Gastroesophageal sphincter (tissue), 4 donors: ENCODE measurements at places on chromosomes 3 and 15.

GRCh38 chr3:29441422-29441821 lies 160.6 kb downstream of the RBMS3 start:
- ATAC-seq, result no peak

- ATAC-seq, result no peak
Measured at GRCh38 chr3:194880940-194881925, 195.6 kb downstream of the FAM43A start.

- no peak for ATAC-seq
Measured at GRCh38 chr15:63191895-63192618, 2.7 kb downstream of the RAB8B start.

- no peak for ATAC-seq
Measured at GRCh38 chr3:177108648-177109047, 88.6 kb downstream of the TBL1XR1 start.

DNA sequence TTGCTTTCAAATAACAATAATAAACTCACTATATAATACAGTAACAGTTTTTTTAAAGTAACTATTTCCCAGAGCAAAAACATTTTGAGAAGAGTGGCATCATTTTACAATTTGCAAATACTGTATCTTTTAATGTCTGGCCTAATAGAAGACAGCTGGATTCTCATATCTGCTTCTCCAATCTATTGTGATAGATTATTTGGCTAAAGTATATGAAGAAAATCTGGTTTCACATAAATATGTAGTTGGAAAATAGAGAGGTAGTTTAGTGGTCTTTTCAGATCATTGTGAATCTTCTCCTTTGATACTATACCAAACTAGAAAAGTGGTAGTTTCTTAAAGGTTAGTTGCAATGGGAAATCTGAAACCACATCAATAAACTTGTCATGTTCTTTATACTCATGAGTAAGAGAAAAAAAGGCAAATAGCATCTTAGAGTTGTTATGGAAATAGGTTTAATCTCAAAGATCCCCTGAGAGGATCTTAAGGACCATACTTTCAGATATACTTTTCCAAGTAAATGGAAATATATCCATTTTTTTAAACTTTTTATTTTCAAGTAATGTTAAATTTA lies 124.8 kb upstream of the NR2E3 start:
- no peak for ATAC-seq

- peak; percentile 36 for ATAC-seq
Measured at GRCh38 chr3:169945313-169945712, 21.3 kb upstream of the SEC62 start.

DNA sequence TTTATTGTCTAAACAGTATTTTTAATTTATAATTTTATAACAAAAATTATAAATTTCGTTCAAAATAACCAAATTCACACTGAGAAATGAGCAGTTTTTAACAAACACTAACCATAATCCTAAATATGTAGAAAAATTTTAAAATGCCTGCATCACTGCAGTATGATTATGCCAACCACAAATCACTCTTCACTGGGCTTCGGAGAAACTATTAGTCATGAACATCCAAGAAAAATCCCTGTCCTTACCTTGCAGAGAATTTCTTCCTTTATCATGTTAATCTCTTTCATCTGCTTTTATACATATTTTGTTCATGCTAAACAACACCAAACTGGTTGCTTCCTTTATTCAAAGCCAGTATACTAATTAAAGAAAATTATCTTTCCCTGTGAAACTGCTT lies 511.0 kb upstream of the ALCAM start:
- no peak for ATAC-seq

DNA sequence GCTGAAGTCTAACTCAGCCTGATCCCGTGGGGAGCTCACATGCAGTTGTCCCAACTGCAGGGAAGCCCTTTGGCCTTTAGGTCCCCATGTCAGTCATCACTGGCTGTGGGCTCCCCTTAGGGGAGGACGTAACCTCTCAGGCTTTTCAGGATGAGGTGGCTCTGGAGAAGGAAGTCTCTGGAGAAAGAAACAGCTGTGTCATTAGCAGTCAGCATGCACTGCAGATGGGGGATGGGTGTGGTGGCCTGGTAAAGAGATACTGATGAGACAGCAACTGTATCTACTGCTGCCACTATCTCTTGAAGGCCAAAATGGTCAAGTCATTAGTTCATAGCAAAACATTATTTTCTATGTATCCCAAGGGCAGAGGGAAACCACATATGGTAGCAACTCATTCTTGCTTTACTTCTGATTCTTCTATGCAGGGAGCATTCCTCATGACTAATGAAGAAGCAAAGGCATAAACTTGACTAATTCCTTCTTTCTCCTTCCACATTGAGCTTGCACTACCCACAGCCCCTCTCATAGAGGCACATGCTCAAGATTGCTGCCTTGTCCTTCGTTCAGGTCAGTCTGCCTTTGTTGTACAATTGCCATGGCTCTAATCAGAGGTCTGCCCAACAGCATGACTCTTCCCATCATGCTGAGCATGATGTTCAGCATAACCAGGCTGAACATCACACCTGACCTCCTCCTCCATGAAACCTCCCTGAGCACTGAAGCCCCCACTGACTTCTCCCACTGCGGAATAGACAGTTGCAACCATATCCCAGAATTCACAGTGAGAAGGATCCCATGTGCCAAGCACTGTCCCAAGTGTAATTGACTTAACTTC lies 47.8 kb upstream of the TMEM158 start:
- ATAC-seq, result no peak

DNA sequence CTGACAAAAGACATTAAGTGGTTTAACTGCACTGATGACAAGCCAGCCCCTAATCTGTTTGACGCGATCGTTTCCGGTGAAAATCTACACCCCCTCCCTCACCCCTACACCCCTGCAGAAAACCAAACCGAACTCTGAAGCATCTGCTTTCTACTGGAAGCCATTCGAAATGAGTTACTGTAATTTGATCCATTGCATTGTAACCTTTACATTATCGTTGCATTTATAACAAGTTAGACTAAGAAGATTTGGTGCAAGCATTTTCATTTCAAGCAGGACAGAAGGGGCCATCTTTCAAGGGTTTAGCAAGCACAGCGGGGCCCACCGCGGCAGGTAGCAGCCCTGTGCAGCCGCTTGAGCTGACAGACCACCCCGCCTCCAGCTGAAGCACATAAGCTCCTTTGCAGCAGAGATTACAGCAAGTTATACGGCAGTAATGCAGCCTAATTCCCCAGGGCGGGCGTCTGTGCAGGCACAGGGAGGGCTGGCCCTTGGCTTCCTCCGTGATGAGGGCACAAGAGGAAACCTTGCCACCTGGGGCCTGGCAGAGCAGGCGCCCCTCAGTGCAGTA lies 79.3 kb downstream of the CHSY1 start:
- ATAC-seq, result no peak

GRCh38 chr15:23472678-23473077 lies 25.6 kb upstream of the GOLGA6L2 start:
- no peak for ATAC-seq

- ATAC-seq, result no peak
Measured at GRCh38 chr15:62933386-62933785, 109.2 kb upstream of the TPM1 start.

- no peak for ATAC-seq
Measured at GRCh38 chr3:13072600-13073325, 466 bp downstream of the IQSEC1 start.

DNA sequence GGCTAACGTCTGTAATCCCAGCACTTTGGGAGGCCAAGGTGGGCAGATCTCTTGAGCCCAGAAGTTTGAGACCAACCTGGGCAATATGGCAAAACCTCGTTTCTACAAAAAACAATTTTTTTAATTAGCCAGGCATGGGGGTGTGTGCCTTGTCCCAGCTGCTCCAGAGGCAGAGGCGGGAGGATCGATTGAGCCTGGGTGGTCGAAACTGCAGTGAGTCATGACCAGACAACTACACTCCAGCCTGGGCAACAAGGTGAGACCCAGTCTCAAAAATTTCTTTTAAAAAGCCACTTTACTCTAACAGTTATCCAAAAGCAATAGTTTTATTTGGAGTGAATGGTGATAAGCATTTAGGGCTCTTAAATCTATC lies 12.5 kb downstream of the TRIM59 start:
- ATAC-seq, result no peak
